Stimulated activated CD8-positive, alpha-beta memory T cell treated with anti-CD3 and anti-CD28 coated beads, Interleukin-4, amount 100 ng/mL, for 4 hours (primary cell): ENCODE measurements at places on chromosomes 13 and 19.

DNA sequence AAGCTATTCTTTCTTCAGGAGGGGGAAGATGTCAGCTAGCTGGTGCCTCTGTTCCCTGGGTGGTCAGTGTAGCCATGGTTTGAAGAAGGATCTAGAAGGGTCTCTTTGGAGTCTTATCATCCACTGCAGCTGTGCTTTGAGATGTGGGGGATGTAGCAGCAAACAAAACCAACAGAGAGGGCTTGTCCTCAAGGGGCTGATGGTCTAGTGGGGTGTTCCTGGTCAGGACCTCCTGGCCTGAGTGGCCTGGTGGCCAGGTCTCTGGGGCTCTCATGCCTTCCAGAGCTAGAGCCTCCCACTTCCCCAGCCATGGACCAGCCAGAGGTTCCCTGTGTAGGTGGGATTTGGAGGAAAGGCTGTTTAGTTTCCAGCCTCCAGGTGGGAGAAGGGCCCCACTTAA is 40.3 kb downstream of the LYL1 start:
- DNase-seq: no peak

GRCh38 chr19:48283908-48284307 is 14.0 kb downstream of the ZNF114 start:
- no peak for DNase-seq

DNA sequence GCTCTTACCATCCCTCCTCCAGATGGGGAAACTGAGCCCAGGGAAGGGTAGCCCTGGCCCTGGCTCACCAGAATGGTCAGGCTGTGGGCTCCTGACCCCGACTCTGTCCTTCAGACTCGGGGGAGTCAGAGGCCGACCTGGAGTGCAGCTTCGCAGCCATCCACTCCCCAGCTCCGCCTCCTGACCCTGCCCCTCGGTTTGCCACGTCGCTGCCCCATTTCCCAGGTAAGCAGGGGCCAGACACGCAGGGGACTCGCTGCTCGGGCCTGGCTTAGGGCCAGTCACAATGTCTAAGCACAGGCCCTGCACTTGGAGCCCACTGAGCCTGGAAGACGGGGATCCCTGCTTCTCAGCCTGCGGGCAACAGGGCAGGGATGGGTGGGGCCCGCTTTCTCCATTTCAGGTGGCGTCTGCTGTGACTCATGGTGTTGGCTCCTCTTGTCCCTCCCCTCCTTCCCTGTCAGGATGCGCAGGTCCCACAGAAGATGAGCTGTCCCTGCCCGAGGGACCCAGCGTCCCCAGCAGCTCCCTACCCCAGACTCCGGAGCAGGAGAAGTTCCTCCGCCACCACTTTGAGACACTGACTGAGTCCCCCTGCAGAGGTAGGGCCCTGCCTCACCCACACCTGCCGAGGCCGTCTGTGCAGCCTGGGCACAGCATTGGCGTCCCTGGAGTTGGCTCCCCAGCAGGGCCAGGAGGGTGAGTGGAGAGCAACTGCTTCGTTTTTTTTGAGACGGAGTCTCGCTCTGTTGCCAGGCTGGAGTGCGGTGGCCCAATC is 9.2 kb upstream of the OVOL3 start:
- no peak for DNase-seq

DNA sequence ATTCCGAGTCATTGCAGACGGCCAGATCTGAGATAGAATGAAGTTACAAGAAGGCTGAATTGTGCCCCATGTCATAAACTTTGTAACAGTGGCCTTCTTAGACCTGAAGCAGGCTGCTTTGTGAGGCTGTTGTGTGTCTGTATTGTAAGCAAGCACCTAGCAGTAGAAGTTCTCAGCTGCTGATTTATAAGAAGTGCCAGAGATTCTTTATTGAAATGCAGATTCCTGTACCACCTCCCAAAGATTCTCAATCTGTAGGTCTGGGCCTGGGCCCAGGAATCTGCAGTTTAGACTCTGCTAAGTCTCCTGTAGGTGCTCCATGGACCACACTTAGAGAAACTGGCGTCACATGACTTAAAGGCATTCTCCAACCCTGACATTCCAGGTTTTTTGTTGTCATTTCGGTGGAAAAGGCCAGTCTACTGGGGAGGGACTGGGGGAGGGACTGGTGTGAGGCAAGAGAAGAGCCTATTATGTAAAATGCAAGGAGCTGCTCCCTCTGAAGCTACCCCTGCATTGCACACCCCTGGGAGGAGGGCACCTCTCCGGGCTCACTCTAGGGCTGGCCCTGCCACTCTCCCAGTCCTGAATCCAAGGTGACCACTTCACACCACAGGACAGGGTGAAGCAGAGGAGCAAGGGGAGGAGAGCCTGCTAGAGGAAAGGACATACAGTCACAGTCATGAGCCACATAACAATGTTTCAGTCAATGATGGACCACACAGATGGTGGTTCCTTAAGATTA is 769 bp upstream of the TMEM272 start:
- DNase-seq: no peak

GRCh38 chr13:93145199-93145598 is 81.4 kb upstream of the GPC6 start:
- DNase-seq: no peak

- DNase-seq: no peak
These were observed 14.7 kb upstream of the DHDH start for GRCh38 chr19:48918801-48919247.

- no peak for DNase-seq
These were observed 213.5 kb downstream of the DLEU7 start for GRCh38 chr13:50629966-50630365.

DNA sequence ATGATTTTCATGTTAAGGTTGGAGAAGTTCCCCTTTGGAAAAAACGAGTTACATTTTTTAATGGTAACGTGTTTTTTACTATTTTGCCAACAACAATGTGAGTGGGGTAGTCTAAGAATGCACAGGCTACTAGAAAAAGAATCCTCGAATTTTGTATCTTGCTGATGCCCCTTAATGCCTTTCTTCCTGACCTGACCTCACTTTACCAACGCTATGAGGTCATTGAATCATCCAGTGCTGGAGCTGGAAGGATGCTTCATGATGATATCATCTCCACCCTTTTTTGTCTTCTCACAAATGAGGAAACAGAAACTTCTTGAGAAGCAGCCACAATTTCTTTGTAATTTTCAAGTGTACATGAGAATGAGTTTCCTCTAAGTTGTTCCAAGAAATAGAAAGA is 8.2 kb upstream of the UBL3 start:
- DNase-seq: no peak
